ENCODE measurements at places on chromosomes 12 and 14.

GRCh38 chr12:127459687-127460086, 807.3 kb upstream of the TMEM132C start:
- DNase-seq = no peak

- DNase-seq = peak; percentile 19
These were observed 30.3 kb upstream of the SMOC1 start for GRCh38 chr14:69848903-69849391.

DNA sequence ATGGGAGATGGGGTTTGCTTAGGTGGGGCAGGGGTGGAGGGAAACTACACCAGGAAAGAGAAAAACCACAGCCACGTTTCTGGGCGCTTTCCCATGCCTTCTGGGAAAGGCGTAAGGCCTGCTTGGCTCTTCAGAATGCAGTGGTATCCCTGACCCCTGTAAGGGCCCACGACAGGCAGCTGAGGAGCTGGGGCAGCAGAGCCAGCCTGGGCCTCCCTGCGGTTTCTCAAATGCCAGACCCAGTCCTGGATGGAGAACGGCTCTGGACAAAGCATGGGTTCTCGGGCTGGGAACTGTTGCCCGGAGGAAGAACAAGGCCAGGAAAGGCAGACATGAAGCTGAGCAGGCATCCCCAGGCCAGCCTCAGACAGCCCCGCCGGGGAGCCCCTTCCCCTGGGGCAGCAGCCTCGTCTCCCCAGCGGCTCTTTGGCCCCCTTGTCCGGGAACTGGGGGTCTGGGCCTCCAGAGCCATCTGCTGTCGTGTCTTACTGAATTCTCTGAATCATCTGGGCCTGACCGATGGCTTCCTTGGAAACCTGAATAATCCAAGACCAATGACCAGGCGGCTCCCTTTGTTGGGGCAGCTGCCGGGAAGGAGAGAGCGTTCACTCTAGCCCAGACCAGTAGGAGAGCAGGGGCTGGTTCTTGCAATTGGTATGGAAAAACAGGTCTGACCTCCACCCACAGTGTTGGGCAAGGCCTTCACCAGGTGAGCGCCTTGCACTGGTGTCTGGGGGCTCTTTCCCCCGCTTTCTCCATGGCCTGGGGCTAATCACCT, 64.0 kb upstream of the RIN3 start:
- DNase-seq = no peak

DNA sequence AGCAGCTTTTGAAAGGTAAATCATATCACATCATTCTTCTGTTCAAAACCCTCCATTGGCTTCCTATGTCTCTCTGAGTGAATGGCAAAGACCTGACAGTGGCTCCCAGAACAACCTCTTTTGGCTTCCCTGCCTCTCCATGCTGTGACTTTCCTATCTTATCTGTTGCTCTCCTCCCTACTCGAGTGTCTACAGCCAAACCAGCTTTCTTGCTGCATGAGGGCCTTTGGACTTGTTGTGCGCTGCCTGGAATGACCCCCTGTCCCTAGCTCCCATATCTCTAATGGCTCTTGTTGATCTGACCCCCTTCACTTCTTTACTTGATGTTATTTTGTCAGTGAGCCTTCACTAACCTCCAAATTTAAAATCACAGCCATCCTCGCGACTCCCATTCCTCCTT, 2.5 kb downstream of the SYNE2 start:
- no peak for DNase-seq

DNA sequence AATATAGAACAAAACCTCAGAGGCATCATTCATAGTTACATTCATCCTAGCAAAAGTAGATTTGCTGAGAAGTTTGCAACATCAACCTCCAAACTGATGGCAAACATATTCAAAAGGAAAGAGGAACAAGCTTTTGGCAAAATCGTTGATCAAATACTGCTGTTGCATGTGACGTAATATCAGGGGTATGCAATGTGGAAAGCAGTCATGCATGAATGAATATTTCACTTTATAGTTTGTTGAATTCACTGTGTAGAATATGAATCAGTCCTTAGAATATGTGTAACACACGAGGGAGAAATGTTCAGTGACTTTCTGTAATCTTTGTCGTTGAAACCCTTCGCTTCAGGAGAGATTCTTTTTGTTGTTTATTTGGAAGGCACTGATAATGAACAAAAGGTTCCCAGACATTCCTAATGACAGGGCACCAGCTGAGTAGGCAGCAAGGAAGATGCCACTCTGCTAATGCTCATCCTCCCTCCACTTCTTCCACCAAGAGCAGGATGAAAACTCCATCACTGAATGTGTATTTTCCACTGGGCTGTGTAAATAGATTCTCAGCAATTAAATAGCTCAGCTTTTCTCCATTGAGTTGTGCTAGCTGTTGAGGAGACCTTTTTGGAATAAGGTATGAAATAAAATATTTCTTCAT, 126.1 kb downstream of the PELI2 start:
- no peak for DNase-seq
